ELR (cell line): ENCODE measurements at places on chromosomes 2 and 18.
A peak's percentile ranks its signal among the peaks of the same experiment; 100 is the strongest.

DNA sequence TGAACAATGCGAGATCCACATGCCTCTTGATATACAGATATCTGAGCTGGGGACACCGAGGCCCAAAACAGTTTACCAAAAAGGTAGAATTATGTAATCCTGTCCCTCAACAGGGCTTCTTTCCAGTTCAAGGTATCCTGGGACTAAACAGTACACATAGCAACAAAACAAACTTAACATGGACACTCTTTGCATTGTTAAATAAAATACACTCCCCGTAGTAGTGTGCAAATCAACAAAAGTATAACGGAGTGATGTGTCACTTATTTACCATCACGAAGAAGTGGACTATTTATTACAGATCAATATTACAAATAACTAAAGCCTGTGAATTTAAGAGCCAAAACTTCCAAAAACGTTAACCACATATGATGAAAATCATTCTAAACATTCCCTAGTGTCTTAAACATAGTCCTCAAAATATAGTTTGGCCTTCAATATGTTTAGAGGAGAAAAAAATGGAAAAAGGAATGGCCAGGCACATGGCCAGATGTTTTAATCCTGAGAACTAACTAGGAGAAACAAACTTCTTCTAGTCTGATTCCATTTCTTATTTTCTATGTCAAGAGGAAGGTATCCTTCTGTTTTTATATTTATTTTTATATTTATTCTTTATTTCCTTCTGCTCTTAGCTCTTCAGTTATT lies 377.5 kb downstream of the OSR1 start:
- no peak for DNase-seq

GRCh38 chr18:45325778-45326177 lies 289.5 kb upstream of the SLC14A2 start:
- no peak for DNase-seq

GRCh38 chr2:233384015-233384414 lies 29.7 kb downstream of the DGKD start:
- no peak for DNase-seq

- no peak for DNase-seq
These were observed 303.8 kb downstream of the FSIP2 start for GRCh38 chr2:186042207-186043028.

DNA sequence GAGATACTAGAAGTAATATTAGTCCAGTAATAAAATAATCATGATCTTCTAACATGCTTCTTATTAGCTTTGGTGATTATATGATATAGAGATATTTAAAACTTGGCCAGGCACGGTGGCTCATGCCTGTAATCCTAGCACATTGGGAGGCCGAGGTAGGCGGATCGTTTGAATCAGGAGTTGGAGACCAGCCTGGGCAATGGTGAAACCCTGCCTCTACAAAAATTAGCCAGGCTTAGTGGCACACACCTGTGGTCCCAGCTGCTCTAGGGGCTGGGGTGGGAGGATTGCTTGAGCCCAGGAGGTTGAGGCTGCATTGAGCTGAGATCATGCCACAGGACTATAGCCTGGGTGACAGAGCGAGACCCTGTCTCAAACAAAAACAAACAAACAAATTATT lies 87.0 kb downstream of the WDR7 start:
- no peak for DNase-seq

DNA sequence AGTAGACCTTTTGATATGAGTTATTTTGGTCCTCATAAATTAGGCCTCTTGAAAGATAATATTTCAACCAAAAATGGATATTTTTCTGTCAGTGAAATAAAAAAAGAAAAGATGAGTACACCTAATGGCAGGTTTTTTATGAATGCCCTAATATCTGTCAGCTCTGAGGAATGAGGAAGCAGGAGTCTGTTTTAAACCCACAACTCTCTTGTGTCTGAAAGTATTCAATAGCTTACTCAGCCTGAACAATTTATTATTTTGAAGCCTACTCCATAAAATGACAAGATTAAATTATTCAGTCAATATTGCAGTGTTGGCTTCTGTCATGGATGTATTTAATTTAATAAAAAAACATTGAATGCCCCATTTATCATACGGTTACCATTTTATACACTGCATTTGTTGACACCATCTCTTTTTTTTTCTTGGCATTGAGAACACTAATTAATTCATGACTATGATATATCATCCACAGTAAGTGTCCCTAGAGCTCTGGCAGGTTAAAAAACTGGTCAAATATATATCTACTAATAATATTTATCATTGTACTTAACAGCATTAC lies 548.2 kb downstream of the CBLN2 start:
- DNase-seq: no peak

- DNase-seq: peak; percentile 93
These were observed 53.1 kb downstream of the ZNF521 start for GRCh38 chr18:25298853-25299274.

GRCh38 chr2:117794668-117795067 lies 19.8 kb upstream of the DDX18 start:
- peak; percentile 15 for DNase-seq

- DNase-seq: no peak
These were observed 39.4 kb downstream of the DDX18 start for GRCh38 chr2:117853873-117854272.

GRCh38 chr18:9709304-9709877 lies 1.3 kb downstream of the RAB31 start:
- peak; percentile 34 for DNase-seq

GRCh38 chr2:42195559-42195958 lies 26.4 kb downstream of the EML4 start:
- DNase-seq: peak; percentile 85

DNA sequence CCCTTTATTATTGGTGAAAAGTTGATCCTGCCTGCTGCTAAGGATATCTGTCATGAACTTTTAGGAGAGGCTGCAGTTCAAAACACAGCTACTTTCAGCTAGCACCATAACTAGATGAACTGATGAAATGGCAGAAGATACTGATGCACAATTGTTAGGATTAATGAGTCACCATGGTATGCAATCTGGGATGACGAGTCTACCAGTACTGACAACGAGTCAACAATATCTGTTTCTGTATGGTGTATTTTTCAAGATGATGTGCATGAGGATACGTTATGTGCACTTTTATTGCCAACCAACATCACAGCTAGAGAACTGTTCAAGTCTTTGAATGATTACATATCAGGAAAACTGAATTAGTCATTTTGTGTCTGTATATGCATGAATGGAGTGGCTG lies 68.7 kb downstream of the NETO1 start:
- DNase-seq: no peak

DNA sequence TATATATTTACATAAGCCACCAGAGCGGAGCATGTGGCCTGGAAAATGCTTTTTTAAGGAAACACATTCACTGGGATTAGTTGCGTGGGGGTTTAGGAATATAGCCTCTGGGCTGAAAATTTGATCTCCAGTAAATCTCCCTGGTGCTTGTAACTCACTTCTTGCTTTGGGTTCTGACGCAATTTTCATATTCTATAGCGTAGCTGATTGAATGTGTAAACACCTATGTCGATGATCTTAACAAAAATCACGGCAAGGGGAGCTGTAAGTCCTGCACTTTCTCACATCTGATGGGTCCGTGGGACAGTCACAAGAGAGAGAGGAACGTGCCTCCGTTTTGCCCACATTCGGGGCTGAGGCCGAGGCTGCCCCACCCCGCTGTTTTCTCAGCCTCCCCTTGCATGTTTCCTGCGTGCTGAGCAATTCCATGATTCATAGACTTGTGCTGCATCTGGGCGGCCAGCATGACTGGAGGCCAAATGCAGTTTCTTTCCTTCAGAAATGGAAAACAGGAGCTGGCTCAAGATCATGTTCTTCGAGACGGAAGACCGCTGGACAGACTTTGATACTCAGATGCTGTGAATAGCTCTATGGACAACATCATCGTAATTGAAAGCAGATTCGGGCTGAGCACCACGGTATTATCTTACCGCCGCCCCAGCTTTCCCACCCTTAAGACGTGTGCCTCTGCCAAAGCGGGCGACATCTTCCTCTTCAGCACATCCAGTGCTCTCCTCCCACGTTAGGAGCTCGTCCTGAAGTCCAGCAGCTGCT lies 109.2 kb downstream of the TMEM18 start:
- peak; percentile 46 for DNase-seq

DNA sequence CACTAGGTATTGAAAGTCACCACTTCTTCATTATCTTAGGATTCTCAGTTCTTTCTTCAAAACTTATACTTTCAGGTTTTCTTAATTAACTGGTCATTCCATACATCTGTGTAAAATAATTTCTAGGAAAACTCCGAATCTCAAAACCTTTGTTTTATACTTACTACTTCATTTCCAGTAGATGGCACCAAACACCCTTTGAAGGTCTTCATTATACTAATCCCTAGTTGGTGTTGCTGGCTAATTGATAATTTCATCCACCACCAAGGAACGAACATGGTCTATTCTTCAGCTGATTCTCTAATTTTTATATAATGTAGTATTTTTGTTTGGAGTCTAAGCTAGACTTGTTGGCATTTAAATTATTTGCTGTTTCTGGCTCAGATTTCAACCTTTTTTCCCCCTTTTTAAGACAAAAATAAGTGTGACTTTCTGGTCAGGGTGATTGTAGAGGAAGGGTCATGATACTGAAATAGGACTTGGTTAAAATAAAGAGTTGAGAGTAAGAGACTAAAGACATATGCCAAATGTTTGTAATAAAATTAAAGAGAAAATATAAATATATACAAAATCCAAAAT lies 2.8 kb upstream of the MXD1 start:
- DNase-seq: peak; percentile 79

- DNase-seq: no peak
These were observed 152.2 kb downstream of the TMEM18 start for GRCh38 chr2:525021-525420.

GRCh38 chr2:234285541-234285940 lies 211.3 kb downstream of the ARL4C start:
- DNase-seq: no peak

- no peak for DNase-seq
These were observed 9.8 kb downstream of the STAM2 start for GRCh38 chr2:152165780-152166179.

DNA sequence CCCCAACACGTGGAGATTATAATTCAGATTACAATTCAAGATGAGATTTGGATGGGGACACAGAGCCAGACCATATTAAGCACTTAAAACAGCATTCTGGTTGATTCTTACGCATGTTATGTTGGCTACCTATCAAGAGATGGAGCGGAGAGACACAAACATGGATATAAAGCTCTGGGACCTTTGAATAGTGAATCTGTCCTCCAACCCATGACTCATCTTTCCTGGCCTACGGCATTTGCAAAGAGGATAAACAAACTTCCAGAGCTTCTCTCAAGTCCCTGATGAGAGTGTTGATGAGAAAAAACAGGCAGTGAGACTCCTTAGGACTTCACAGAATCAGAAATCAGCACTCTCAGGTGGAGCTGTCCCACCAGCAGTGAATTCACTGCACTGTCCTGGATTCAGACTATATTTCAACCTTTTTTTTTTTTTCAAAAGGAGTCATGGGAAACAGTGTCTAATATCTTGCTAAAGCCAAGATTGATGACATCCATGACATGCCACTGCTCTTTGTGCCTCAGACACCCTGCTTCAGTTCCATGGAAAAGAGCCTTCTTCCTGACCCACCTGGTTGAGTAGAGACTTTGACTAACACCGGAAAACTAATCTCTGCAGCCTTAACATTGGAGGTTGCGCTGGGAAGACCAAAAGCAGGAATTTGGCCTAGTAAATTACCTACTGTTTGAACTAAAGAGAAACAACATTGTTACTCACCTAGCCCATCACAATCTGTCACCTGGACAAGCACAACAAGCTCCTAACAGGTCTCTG lies 62.1 kb upstream of the NPAS2 start:
- peak; percentile 96 for DNase-seq

GRCh38 chr2:109174626-109175349 lies 45.8 kb downstream of the SH3RF3 start:
- no peak for DNase-seq

DNA sequence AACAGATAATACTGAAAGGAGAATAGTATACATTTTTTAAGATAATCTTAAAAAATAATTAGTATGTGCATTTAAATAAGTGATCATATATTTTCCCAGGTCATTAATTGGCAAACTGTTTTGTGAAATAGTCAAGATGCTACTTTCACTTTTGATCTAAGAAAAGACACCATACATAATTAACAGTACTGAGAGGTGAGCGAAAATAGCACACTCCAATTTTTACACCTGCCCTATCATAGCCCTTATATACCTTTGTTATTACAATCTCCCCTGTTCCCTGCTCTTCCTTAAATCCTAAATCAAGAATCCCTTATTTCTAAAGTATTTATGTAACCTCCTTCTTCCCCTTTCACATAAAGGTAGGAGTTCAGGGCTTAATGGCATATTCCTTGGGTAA lies 500.1 kb upstream of the LRATD1 start:
- no peak for DNase-seq

GRCh38 chr2:180938451-180938850 lies 42.0 kb upstream of the UBE2E3 start:
- peak; percentile 24 for DNase-seq

GRCh38 chr2:74091391-74091790 lies 56.3 kb downstream of the BOLA3 start:
- no peak for DNase-seq

- no peak for DNase-seq
These were observed 20.1 kb upstream of the MGAT5 start for GRCh38 chr2:134233728-134234136.

DNA sequence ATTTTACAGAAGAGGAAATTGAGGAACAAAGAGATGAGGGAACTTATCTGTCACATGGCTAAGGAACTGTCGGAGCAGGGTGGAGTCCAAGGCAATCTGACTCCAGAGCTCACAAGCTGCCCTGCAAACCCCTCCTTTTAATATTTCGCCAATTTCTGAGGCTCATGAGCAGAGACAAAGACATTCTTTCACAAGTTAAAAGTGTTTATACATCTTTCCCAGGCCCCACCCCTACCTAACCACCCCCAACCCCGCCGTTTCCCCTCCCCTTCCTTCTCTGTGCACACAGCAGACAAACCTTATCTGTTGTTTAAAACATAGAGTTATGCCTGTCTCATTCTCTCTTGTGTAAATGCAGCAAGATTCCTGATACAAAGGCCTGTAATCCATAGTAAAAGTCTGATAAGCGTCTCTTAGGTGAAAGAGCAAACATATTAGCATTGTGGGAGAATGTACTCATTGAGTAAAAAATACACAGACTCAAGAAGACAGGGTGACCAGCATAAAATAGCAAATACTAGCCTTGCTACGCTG lies 44.3 kb downstream of the EPHA4 start:
- no peak for DNase-seq

- no peak for DNase-seq
These were observed 77.4 kb upstream of the ARHGAP28 start for GRCh38 chr18:6652098-6652497.

GRCh38 chr2:198054299-198054698 lies 249.9 kb downstream of the PLCL1 start:
- DNase-seq: peak; percentile 41

DNA sequence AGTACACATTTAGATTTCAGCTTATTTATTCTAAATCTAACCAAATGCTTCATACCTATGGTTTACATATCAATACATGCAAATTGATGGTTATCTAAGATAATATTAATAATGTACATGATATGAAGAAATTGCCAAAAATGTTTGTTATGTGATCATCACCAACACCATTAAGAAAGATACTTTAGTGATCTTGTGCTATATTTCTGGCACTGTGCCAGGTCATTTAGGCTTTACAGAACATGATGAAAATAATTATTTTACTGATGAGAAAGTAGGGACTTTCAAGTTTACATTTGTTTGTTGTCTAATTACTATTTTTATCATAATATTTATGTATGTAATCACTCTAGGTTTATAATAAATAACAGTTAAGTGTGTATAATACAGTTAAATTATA lies 158.3 kb downstream of the GULP1 start:
- no peak for DNase-seq

- DNase-seq: peak; percentile 80
These were observed 38.1 kb downstream of the NUP35 start for GRCh38 chr2:183162362-183162761.
